Jurkat, Clone E6-1 (cell line): ENCODE measurements at places on chromosomes 12 and 14.

DNA sequence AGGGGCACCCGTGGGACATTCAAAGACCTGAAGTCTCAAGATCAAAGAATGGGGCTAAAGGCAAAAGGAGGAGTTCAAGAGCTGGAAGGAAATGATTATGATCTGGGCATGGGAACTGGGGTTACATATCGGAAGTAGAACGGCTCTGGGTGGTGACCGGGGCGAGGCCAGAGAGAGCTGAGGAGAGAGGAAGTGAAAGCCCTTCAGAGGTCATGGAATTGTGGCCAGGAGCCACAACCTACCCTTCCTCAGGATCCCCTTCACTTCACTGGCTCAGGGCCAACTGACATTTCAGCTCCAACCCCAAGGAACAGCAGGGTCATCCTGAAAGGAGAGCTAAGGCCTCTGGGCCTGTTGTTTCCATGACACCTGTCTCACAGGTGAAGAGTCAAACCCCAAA lies 57.8 kb downstream of the GALNT16 start:
- no peak for DNase-seq

DNA sequence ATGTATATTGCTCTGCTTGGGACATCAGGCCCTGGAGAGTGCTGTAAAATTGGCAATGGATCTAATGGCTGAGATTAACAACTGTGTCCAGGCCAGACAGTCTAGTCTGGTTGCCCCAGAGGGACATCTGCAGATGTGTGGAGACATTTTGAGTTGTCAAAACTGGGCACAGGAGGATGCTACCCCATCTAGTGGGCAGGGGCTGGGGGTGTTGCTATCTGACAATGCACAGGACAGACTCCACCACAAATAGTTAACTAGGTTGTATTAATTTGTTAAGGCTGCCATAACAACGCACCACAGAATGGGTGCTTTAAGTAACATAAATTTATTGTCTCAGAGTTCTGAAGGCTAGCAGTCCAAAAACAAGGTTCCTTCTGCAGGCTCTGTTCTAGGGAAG lies 302.5 kb upstream of the AMIGO2 start:
- DNase-seq, result no peak

DNA sequence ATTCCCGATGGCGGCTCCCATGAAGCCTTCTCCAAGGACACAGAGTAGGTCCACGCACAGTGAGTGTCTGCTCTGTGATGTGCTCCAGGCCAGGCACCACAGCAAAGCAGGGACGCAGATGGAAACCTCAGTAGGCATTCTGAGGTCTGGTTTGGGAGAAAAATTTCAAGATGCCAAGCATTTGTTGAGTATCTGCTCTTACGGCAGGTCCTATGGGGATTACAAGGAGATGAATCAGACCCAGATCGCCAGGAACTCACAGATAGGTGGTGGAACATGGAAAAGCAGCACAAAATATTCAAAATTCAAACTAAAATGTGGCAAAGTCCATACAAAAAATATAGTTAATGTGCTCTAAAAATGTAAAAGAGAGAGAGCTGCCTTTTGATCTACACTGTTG lies 684.9 kb upstream of the TMEM132C start:
- no peak for DNase-seq

DNA sequence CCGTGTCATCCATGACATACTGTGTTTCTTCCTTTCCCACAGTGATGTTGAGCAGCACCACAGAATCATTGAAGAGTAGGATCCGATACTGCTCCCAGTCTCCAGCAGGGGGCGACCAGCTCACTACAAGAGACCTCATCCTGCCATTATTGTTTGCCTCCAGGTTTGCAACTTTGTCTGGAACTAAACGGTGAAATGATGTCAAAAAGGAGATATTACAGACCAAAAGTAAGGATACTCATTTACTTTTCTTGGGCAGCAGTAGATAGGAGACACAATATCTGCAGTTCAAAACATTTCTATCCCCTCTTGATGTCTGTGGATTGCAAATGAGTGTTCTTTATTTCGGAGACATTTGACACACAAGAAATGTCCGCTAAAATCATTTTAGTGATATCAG lies 47.2 kb downstream of the PTPRB start:
- DNase-seq, result peak; percentile 49

- no peak for DNase-seq
Measured at GRCh38 chr12:126651133-126651532, 1585.9 kb downstream of the AACS start.

DNA sequence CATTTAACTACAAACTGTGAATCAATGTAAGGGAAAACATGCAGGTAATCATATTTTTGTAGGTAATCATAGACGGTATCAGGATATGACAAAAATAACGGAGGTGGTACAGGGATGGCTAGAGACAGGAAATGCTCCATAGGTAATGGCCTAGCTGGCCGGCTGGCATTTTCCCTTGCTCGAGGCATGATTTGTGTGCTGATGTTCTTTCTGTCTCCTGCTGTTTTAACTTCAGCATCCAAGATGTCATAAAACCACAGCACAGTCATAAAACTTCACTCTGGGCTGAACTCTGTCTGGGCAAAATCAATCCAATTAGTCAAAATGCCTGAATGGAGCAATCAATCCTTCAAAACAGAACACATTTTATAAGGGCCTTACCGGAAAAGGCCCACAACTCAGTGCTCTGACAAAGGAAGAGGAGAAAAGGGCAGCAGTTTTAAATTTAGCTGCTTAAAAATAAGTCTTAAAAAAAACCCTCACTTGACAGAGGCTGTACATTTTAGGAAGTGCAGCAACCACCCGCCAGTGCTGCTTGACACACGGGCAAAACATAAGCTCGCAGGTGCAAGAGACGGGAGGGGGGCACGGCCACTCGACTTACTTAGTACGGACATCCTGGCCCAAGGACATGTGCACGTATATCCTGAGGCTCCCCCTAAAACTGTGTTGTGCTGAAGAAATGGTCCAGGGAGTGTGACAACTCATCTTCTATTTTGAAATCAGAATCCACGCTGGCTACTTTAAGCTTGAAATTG lies 40.5 kb upstream of the GPR68 start:
- no peak for DNase-seq

GRCh38 chr12:82426586-82426985 lies 68.3 kb downstream of the METTL25 start:
- no peak for DNase-seq

- DNase-seq, result no peak
Measured at GRCh38 chr14:71692496-71692895, 239.7 kb upstream of the RGS6 start.

GRCh38 chr14:90475298-90475697 lies 78.5 kb downstream of the CALM1 start:
- DNase-seq, result no peak

DNA sequence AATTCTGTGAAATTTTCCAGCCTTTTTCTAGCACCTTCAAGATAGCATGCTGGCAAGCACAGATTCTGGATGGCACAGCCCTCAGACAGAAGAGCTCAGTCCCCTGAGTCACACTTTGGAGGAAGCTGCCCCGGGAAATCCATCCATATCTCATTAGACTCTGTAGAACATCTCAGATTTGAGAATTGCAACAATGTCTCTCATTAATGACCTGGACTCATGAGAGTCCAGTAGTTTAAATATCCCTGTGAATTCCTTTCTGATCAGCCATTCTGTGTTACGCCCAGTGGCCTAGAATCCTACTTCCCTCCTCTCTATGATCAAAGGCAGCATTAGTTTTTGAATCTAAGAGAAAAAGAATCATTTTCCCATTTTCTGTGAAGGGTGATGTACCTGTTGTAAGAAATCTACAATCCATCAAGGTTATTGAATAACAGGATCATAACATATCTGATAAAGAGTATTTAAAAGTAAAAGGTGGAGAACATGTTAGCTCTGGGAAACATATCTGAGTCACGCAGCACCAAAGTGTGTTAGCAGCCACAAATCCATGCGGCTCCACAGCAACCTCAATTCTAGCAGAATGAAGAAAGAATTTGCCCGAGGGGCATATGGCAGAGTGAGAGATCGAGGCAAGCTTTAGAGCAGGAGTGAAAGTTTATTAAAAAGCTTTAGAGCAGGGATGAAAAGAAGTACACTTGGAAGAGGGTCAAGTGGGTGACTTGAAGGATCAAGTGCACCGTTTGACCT lies 855.6 kb upstream of the TMEM132C start:
- no peak for DNase-seq

DNA sequence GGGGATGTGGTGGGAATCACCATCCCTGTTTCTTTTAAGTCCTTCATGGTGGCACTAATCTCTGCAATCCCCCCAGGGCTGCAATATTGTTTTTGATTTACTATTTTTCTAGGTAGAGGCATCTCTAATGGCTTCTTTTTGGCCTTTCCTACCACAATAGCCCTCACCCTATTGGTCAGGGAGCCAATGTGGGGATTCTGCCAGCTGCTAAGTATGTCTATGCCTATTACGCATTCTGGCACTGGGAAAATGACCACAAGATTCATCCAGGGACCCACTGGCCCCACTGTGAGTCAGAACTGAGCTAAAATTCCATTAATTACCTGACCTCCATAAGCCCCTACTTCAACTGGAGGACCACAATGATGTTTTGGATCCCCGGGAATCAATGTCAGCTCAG lies 15.9 kb upstream of the GLIPR1L2 start:
- DNase-seq, result no peak

DNA sequence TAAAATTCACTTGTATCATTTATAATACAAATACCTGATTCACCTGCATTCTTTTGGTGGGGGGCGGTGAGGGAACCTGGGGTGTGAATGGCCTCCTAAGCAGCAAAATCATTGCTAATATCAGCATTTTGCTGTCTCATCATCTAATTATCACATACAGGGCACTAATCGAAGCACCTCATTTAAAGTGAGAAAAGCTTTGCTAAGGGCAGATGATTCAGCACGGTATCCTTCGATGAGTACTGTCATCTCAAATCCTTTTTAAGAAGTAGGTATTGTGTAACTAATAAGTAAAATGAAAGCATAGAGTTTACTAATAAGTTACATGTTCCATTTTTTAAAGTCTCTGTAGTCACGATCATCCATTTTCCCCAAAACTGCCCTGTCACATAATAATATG lies 278.1 kb upstream of the SOX5 start:
- no peak for DNase-seq

GRCh38 chr14:99357151-99357915 lies 85.3 kb upstream of the BCL11B start:
- DNase-seq, result no peak

DNA sequence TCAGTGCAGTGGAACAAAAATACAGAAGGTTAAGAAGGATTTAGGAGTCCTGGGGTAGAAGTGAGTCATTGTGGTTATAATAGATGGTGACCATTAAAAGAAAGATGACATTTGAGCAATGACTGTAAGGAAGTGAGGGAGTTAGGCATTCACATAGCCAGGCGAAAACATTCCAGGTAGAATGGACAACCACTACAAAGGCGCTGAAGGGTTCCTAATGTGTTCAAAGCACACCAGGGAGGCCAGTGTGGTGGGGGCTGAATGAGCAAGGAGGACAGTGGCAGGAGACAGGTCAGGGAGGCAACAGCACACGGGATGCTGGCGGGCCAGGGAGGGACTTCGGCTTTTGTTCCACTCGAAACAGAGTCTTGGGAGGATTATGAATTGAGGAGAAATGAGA lies 129.9 kb downstream of the NPAS3 start:
- DNase-seq, result no peak

GRCh38 chr14:85401384-85401783 lies 128.6 kb upstream of the FLRT2 start:
- DNase-seq, result no peak

- DNase-seq, result no peak
Measured at GRCh38 chr14:100891051-100891450, 12.5 kb downstream of the RTL1 start.

- DNase-seq, result no peak
Measured at GRCh38 chr12:1314523-1314922, 279.9 kb downstream of the FBXL14 start.

GRCh38 chr12:123900871-123901376 lies 71.7 kb downstream of the CCDC92 start:
- DNase-seq, result peak; percentile 78

DNA sequence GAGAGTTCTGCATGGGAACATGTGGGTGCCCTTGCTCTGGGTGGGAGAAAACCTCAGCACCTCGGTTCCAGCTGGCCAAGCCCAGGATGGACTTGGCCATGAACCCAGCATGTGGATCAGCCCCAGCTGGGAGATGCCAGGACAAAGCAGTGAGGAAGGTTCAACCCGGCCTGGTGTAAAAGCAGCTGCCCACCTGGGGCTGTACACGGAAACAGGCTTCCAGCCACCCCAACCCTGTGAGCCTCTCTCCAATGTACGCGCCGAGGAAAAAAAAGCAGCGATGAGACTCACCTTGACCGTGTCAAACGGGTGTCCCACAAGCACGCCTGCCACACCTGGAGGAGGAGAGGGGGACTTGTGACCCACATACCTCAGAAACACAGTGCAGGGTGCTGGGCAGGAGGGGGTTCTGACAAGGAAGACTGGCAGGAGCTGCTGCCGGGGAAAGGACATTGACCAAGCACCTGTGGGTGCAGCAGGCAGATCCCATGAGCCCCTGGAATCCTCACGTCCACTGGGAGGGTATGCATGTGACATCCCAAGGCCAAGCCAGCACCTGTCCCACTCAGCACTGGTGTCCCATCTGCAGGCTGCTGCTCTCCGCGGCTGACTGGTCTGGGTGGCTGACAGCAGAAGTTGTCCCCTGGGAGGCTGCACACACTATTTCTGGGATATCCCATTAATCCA lies 7.5 kb downstream of the SLC25A29 start:
- DNase-seq, result no peak

DNA sequence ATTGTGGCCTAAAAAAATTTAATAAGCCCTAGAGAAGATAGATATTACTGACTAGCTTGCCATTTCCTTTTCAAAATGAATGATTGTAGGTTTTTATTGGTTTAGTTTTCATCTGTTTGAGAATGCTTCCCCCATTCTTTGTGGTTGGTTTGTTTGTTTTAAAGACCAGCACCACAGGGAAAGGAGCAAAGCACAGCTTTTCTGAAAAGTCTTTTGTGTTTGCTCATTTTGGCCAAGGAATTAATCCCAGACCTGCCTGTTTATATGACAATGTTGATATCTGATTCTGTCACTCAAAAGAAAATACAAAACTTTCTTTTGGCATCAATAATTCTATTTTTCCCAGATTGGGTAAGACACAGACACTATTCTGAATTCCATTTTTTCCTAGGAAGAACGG lies 312.5 kb upstream of the FLRT2 start:
- DNase-seq, result no peak

- DNase-seq, result no peak
Measured at GRCh38 chr12:99381992-99382391, 265.6 kb upstream of the GARIN6 start.

GRCh38 chr14:75826599-75826998 lies 155.2 kb downstream of the TGFB3 start:
- no peak for DNase-seq

DNA sequence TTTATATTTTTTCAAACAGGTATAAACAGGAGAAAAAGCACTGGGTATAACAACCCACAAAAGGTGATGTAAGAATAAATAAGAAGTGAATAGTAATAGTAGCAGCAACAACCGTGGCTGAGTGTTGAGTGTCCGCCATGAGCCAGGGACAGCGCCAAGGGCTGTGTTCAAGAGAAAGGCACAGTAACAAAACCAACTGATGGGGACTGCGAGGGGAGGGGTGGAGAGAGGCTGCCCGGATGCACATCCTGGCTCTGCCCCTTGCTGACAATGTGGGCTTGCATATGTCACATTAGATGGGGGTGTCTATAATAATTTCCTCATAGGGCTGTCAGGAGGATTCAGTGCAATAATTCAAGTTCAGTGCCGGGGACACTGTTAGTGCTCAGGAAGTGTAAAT lies 912.4 kb downstream of the VRK1 start:
- peak; percentile 50 for DNase-seq

- DNase-seq, result no peak
Measured at GRCh38 chr12:14442221-14442881, 76.9 kb downstream of the ATF7IP start.
